CD4-positive, alpha-beta T cell treated with Interleukin-12 subunit alpha and Interleukin-12 subunit beta, for 1 hour (primary cell): ENCODE measurements at places on chromosomes 2 and 18.

- no peak for DNase-seq
Observed at GRCh38 chr2:171146633-171147032, 14.1 kb downstream of the TLK1 start.

- DNase-seq: no peak
Observed at GRCh38 chr2:138522556-138522955, 21.0 kb downstream of the SPOPL start.

DNA sequence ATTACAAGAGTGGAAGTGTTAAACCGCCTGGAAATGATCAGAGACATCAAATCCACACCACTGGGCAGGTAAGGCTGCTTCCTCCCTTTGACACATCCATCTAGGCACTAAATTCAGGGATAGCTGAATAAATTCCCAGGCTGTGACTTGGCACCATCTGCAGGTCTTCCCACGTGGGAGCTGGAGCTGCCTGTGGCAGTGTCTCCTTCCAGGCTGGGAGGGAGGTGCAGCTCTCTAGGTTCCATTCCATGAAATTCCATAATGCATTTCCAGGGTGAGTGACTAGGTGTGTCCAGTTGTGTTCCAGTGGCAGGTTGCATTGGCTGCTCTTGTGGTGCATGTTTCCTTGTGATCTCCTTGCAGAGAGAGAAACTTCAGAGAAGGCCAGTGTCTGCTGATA, 188.9 kb upstream of the CXCR4 start:
- no peak for DNase-seq

- no peak for DNase-seq
Observed at GRCh38 chr2:240250985-240251847, 110.8 kb upstream of the OTOS start.

GRCh38 chr2:76745605-76746004, 776.6 kb downstream of the LRRTM4 start:
- DNase-seq: no peak

DNA sequence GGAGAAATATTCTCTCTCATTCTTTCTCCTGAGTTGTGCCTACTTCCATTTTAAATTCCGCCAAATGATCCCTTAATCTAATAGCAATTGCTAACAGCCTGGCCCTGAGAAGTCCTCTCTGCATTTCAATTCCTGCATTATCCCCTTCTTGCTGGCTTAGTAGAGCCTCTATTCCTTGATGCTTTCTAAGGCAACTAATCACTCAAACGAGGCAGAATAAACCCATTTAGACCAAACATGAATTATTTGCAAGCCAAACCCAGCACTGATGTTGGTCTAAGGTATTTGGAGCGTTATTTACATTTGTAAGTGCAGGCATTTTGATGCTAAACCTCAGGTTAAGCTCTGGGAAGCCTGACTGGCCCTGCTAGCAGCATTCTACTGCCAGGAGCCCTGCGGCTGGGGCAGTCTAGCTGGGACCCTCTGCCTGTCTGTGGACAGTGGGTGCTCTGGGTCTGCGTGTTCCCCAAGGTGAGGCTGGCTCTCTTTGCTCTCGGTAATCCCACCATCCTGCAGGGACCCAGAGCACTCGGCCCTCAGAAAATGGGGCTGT, 173.1 kb upstream of the HS6ST1 start:
- no peak for DNase-seq

- DNase-seq: no peak
Observed at GRCh38 chr2:121386707-121387106, 101.7 kb upstream of the TFCP2L1 start.

DNA sequence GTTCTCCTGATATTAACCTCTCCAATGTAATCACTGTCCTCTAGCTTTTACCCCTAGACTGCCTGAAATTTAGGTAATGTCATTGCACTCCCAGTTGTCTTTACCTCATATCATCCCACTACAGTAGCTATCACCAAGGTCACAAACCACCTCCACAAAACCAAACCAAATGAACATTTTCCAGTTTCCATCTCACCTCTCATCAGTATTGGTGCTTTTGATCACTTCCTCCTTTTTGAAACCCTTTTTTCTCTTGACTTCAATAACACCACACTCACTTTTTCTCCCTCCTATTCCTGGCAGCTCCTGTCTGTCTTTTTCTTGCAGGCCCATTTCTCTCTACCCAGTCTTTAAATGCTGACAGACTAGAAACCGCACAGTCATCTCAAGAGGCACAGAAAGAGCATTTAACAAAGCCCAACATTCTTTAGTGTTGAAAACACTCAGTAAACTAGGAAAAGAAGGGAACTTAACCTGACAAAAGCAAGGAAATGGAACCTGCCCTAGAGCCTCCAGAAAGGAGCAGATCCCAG, 95.9 kb upstream of the SIX2 start:
- no peak for DNase-seq

DNA sequence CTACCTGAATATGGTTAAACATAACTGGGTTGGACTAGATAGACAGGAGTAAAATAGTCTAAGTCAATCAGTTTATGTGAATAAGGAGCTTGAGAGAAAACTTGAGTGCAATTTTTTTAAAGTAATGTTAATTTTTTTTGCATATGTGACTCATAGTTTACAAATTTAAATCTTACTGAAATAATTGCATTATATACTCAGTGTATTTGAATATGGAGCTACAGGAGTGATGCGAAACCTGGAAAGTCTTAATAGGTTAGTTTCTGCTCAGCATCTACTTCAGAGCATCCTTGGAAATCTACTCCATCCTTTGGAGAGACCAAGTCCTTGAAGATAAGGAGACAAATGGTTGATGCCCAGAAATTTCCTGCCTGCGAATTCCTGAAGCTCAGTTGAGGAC, 318.8 kb upstream of the NXPH2 start:
- DNase-seq: no peak

DNA sequence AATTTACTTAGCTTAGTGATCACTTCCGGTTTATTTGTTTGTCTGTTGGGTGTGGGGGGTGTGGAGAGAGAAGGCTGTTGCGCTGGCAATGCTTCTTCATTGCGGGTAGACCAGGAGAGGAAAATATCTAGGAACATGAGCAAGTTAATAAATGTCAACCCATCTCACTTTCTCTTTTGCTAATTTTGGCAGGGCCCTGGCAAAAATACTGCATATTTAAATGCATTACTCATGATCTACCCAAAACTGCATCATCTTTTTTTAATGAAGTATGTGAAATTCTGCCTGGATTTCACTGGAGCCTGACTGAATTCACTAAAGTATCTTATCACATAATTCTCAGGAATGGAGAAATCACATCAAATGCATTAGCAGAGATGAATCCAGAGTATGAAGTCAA, 1131.0 kb upstream of the NXPH2 start:
- no peak for DNase-seq

DNA sequence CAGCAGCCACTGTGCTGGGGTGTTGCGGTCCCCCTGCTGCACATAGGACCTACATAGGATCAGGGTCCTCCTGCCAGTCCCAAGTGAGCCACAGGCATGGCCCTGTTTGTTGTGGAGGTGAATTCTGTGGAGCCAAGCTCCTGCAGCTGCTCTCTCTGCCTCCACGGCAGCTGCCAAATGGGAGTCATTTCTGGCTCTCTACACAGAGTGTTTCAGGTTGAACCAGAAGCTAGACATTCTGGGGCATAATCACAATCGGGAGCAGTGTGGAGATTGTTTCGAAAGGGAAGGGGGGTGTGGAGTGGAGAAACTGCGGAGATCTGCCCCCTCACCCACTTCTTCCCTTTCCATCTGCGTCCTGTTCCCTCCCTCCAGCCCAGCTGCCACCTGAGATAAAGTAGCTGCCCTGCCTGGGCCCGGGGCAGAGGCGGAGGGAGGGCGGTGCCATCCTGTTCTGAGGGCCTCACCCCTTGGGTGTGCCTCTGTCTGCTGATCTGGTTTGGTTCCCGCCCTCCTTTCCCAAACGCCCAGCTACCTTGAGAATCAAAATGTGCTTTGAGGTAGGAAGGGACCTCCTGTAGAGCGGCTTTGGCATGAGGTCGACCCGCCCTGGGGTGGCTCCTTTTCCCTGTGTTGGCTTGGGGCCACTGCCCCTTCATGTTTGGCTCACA, 139.4 kb downstream of the WDSUB1 start:
- no peak for DNase-seq

GRCh38 chr2:208366215-208367127, 40.1 kb upstream of the PTH2R start:
- DNase-seq: no peak

DNA sequence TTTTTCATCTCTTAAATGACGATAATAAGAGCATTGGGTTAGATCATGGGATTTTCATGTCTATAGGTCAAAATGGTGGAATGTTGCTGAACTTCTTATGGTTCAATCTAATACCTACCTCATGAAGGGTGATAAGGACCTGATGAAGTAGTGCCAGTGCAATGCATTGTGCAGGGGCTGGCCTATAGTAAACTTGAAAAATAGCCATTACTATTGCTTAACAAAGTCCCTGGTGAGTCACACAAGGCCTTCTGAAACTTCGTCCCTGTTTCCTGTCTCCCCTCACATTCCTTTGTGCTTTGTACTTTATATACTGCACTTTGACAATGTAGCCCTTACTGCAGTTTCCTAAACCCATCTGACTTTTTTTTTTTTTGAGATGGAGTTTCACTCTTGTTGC, 515.9 kb downstream of the SLC4A3 start:
- no peak for DNase-seq

DNA sequence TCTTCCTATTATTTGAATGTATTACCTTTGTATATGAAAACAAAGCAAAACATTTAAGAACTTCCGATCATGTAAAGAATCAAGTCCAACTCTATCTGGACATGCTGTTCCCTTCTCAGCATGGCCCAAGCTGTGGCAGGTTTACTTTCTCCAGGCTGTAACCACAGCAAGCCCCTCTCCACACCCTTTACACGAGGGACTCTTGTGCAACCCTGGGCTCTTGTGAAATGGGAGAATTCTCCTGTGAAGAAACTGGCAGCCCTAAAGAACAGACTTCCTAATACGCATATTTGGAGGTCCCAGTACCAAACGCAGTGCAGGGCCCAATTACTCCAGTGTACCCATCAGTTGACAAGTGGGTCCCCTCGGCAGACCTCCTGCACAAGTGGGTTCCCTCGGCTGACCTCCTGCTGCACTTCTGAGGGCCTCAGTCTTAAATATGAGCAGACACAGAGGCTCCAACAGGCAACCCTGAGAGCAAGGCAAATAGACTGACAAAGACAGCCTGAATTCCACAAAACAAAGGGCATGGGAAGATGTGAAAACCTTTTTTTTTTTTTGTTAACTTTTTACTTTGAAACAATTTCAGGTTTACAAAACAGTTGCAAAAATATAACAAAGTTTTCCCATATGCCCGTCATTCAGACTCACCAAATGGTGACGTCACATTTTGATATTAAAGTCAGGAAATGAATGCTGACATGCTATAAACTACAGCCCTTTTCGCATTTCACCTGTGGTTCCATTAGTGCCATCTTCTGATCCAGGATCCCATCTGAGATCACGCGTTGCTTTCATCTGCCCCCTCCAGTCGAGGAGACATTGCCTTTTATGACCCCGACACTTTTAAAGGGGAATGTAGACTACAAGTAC, 78.2 kb downstream of the FBXO15 start:
- DNase-seq: no peak

DNA sequence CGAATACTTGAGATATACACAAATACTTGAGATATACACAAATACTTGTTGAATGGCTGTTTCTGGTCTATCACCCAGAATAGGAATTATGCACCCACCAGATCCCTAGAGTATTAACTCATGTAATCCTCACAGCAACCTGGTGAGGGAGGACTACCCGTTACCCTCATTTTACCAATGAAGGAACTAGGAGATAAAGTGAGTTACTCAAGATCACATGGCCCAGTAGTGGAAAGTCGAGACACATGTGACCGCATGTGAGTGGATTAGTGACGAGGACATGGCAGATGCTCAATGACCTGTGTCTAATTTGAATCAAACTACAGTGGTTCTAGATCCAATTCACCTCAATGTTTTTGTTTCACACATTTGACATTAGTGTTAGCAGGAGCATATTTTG, 2.4 kb downstream of the MOGAT1 start:
- DNase-seq: no peak

DNA sequence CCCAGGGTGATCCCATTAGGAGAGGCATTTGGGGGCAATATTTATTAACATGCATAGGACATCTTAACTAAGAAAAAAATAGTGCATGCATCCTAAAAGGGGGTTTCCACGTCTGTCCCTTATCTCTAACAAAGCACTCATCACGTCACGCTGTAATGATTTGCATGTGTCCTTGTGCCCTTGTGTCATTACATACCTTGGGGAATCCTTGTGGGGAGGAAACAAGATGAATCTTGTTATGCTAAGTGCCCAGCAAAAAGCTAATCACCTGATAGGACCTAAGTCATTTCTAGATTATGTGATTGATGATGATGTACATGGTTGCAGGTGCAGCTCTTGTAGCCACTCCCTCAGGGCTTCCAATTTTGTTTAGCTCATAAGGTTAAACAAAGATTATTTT, 250.9 kb downstream of the FBXO15 start:
- DNase-seq: no peak

DNA sequence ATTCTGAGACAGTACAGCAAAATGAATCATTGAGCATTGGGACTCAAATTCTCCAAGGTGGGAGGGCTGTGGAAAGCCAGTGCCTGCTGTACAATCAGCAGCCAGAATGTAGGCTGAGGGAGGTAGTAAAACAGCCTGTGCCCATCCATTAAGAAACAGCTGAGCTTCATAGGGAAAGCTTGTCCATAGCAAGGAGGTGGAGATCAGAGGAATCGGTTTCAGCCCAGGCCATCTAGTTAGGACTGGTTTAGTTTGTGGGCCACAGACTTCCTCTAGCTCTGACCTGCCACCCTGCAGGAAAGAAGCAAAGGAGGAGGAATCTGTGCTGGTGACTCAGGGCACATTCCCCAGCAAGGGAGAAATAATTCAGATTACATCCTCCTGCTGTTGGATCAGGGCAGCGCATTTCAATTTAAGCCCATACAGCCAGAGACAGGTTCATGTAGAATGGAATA, 333.4 kb downstream of the SETBP1 start:
- DNase-seq: no peak

- DNase-seq: no peak
Observed at GRCh38 chr2:238274152-238274865, 14.1 kb downstream of the PER2 start.

- DNase-seq: no peak
Observed at GRCh38 chr2:18304849-18305248, 255.6 kb downstream of the RDH14 start.

GRCh38 chr2:81734981-81735380, 1430.4 kb upstream of the LRRTM1 start:
- DNase-seq: no peak

- DNase-seq: no peak
Observed at GRCh38 chr2:234661175-234661574, 164.3 kb upstream of the ARL4C start.

- DNase-seq: no peak
Observed at GRCh38 chr2:159217676-159218075, 68.8 kb downstream of the WDSUB1 start.

DNA sequence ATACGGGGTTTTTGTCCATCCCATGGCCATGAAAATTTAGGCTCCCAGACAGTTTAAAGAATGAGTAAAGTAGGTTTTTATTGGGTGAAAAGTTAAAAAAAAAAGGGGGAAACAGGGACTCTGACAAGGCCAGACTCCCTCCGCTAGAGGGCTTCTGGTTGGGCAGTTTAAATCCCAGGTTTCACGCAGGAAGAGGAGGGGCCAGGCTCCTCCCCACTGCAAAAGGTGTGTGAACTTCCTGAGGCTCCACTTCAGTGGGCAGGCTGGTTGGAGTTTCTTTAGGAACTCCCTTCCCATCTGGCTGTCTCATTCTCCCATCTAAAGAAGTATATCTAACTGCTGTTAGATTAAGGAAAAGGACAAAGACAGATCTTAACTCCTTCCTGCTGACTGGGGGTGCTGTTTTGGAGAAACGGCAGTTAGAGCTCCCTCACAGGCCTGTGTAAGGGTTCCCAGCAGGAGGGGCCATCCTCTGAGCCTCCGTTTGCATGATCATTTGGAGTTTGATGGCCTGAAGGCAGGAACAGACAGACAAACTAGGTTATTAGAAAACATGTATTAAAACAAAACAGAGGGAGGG, 1160.7 kb downstream of the CNTNAP5 start:
- no peak for DNase-seq
